Activated CD8-positive, alpha-beta memory T cell treated with anti-CD3 and anti-CD28 coated beads, Interleukin-2, amount 10 ng/mL, durations not matched to agents 7 days and 5 days (primary cell): ENCODE measurements at places on chromosomes 3 and 15. TPM values are rescaled to one million over a fixed set of nuclear protein-coding genes. Genes with fewer than 3 reads are reported as not detected.

Gene AGBL1
- not detected for total RNA-seq

Gene INSYN1
- total RNA-seq, result not detected

Gene USP13
- 9.5 TPM for total RNA-seq

Gene GHSR
- not detected for total RNA-seq

Gene EIF4E3
- total RNA-seq, result 56.5 TPM

Gene TTLL13
- 0.80 TPM for total RNA-seq

Gene CCR1
- total RNA-seq, result 35.3 TPM

Gene UPK1B
- total RNA-seq, result not detected

Gene GADL1
- total RNA-seq, result not detected

Gene ZNF710
- total RNA-seq, result 16.6 TPM

Gene DUOX2
- not detected for total RNA-seq

Gene ZNF660
- total RNA-seq, result 0.18 TPM

Gene TRPM1
- not detected for total RNA-seq

Gene JMJD7
- total RNA-seq, result 21.9 TPM

Gene AMT
- 3.2 TPM for total RNA-seq

Gene C3orf85
- not detected for total RNA-seq

Gene CCNB2
- total RNA-seq, result 95.3 TPM

Gene CDAN1
- total RNA-seq, result 29.0 TPM

Gene KY
- not detected for total RNA-seq

Gene SNTN
- total RNA-seq, result not detected

Gene GXYLT2
- total RNA-seq, result not detected

Gene GHRL
- not detected for total RNA-seq

Gene LMAN1L
- total RNA-seq, result not detected

Gene GOLGA8Q
- total RNA-seq, result 6.2 TPM
